ENCODE measurements at places on chromosomes 5 and 9. TPM values are rescaled to one million over a fixed set of nuclear protein-coding genes. Genes with fewer than 3 reads are reported as not detected.

DNA sequence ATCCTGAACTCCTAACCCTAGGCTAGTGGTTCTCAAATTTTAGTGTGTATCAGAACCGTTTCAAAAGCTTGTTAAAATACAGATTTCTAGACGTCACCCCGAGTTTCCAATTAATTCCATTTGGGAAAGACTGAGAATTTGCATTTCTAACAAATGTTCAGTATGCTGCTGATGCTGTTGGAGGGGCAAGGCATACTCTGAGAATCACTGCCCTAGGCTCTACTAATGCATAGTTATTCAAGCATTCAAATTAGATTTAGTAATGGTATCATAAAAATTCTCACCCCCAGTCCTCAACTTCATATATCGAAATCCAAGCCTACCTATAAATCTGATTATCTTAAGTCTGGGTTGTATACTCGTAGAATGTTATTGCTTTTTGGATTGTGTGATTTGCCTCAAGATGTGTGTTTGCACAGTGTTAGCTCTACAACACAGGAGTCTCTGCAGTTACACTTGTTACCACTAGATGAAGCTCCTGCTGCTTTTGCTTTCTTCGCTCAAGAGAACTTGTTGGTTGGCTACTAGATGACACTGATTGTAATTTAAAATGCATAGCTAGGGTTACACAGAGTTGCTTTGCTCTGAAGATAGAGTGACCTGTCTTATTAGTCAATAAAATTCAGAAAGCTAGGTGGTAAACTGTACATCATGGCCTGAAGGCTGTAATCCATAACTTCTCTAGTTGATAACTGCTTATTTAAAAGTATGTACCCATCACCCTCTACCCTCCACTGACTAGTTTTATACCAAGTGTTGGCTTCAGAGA is 7.5 kb upstream of the ERAP2 start:
- DNase-seq, result no peak

DNA sequence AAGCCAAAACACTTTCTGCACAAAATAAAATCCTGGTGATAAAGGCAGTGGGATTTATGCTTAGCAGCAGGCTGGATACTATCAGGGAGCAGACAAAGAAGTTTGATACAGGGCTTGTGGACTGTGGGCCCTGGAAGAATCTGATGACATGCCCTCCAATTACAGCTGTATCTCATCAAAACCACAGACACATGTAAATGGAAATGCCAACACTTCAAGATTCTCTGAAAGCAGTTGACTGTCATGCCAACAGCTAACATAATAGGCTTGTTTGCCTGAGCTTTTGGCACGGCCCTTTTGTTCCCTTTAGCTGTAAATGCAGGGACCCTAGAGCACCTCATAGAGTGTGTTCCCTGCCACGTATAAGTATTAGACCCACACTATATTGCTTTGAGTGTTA is 114.4 kb downstream of the STK32A start:
- DNase-seq, result no peak

DNA sequence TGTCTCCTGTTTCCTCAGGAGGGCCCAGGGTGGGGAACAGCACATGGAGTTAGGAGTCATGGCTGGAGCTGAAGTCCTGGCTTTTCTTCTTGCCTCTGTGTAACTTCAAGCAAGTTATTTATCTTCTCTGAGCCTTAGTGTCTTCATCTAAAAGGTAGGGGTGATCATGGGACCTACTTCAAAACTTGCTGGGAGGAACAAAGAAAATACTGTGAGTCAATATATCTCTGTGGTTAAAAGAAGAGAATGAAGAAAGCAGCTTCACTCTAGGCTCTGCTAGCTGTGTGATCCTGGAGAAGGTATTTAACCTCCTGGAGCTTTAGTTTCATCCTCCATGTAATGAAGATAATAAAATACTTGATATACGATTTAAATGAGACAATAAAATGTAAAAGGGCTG is 26.5 kb downstream of the AFAP1L1 start:
- no peak for DNase-seq

GRCh38 chr5:172542651-172543131 is 88.4 kb upstream of the SH3PXD2B start:
- DNase-seq, result no peak

GRCh38 chr5:124614105-124614504 is 132.3 kb downstream of the ZNF608 start:
- DNase-seq, result no peak

CDKN2B gene
- total RNA-seq, result 75.6 TPM

GRCh38 chr5:8209500-8209899 is 340.6 kb downstream of the MTRR start:
- DNase-seq, result no peak

STARD4 gene
- total RNA-seq, result 68.2 TPM

DNA sequence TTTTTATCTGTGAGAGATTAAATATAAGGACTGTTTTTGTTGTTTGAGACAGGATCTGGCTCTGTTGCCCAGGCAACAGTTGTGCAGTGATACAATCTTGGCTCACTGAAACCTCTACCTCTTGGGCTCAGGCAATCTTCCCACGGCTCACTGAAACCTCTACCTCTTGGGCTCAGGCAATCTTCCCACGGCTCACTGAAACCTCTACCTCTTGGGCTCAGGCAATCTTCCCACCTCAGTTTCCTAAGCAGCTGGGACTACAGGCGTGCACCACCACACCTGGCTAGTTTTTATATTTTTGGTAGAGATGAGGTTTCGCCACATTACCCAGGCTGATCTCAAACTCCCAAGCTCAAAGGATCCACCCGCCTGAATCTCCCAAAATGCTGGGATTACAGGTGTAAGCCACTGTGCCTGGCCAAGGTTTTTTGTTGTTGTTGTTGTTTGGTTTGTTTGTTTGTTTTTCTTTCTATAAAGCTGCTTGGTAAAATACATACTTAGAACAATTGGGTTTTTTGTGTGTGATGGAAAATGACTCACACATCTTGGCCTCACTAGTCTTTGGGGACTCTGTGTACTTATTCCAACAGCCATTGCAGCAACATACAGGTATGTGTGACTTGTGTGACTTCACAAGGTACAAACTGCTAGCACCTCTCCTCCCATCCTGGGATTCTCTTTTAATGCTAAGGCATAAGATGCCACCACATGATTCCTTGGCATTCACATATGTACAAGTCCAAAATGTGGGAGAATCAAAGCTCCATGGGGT is 36.5 kb upstream of the RASA1 start:
- DNase-seq, result no peak

DNA sequence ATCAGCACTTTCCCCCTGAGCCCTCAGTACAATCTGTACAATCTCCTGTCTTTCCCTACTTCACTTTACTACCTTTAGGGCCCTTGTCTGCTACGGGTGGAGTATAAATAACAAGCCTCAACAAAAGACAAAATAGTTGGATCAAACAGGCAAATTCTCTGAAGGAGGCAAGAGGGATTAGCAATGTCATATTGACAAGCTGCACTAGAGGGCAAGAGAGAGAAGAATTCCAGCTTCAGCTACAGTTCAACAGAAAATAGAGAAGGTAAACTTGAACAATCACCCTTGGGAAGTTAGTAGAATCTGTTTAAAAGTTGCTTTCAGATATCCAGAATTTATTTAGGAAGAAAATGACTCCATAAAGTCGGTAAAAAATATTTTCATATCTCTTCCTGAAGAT is 68.4 kb upstream of the IZUMO3 start:
- DNase-seq, result no peak
